Fibroblast of skin of right quadriceps (primary cell): ENCODE measurements at places on chromosomes 1 and 21.
A peak's percentile ranks its signal among the peaks of the same experiment; 100 is the strongest.

GRCh38 chr21:42671778-42672593, 18.6 kb downstream of the PDE9A start:
- no peak for DNase-seq

GRCh38 chr1:180136968-180137356, 17.7 kb upstream of the QSOX1 start:
- no peak for DNase-seq

DNA sequence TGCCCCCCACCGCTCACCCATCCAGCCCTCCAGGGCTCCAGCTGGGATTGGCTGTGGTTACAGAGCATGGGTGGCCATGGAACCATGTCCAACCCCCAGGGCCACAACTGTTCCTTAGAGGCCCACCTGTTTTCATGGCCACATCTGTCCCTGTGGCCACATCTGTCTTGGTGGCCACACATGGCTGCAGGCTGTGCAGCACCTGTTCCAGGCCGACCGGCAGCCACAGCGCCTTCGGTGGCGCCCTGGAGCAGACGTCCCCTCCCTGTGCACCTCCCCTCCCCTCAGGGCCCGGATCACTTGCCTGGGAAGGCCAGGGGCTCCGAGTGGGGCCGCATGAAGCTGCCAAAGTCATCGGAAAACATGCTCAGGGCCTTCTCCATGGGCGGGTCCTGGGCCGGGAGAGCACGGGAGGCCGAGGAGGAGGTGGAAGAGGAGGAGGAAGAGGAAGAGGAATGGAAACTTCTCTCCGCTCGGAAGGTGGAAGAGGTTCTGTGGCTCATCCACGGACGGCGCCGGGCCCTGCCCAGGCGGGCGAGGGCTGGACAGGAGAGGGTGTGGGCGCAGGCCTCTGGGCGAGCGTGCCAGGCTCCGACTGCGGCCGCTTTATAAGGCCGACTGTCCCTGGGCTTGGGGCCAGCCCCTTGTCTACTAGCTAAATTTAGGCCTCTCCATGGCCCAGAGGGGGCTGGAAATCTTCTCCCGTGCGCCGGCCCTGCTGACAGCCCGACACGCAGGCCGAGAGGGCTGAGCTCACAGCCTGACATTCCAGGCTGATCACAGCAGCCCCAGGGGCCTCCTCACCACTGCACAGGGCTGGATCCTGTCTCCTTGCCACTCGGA, at the start of gene HSPB7:
Gene HSPB7, minus strand, starts transcription at position 583 of the 843 bp plus-strand sequence. Its CDS starts 80 bp downstream, at position 503.
- peak; percentile 72 for DNase-seq

DNA sequence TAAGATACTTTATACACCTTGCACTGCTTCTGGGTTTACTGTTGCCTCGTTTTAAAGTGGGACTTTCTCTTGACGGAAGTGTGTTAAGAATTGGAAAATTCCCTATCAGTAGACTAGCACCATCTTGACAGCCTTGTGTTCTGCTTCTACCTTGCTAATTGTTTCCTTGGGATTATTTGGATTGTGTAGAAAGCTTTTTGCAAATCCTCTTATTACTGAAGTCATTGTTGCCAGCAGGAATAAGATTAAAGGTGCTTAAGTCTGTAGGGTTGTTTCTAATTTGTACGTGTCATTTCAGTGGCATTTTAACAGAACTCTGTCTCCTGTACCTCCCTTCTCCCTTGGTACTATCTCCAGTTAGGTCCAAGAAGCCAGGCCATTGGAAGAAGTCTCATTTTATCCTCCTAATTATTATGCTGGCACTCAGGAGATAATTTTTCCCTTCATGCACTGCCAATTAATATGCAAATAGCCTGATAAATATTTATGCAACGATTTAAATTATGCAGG, 107.7 kb downstream of the POU2F1 start:
- DNase-seq: no peak

GRCh38 chr1:21068937-21069336, 107.8 kb downstream of the EIF4G3 start:
- no peak for DNase-seq

DNA sequence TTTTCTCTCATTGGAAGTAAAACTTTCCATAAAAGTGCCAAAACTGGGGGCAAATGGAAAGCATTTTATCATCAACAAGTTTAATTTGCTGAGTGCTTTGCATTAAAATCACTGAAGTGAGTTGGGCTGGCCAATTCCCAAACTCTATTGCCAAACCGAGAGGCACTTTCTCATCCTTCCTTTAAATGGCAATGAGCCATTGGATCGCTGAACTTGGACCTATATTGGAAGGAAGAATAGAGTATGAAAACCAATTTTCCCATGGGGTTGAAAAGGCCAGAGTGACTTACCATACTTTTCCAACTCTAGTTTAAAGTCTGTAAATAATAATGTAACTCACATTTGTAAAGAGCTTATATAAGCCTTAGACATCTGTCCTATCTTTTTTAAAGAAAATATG, 189.1 kb upstream of the C1orf87 start:
- peak; percentile 8 for DNase-seq

DNA sequence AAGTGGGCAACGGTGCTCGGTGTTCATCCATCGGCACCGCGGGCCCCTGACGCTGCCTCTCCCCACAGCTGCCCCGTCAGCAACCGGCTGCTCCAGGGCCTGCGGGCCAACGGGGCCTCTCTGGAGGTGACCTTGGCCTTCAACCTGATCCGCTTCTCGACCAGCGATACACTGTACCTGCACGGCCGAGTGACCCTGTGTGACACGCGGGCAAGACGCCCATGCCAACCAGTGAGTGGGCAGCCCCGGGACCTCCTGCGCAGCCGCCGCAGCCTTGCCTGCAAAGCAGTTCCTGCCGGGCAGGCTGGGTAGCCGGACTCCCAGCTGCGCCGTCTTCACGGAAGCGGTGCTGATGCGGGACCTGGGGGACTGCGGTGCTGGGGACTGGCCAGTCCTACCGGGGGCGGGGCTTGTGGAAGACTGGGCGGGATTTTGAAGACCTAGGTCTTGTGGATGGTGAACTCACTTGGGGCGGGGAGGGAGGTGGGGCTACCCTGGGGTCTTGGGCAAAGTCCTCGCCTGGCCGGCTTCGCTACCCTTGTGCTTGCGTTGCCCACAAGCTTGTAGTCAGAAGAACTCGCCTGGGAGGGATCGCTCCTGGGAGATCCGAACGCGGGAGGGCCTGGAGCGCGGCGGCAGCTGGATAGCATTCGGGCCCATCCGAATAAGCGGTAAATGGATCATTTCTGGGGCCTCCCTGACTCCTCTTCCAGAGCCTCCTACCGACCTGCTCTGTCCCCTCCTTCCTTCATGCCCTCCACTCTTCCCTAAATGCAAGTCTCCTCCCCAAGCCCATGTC, 8.8 kb upstream of the CEP85 start:
- DNase-seq: peak; percentile 13

- DNase-seq: no peak
Measured at GRCh38 chr1:156901590-156901900, 8.0 kb downstream of the PEAR1 start.

- no peak for DNase-seq
Measured at GRCh38 chr1:159040893-159041724, 31.4 kb downstream of the IFI16 start.

DNA sequence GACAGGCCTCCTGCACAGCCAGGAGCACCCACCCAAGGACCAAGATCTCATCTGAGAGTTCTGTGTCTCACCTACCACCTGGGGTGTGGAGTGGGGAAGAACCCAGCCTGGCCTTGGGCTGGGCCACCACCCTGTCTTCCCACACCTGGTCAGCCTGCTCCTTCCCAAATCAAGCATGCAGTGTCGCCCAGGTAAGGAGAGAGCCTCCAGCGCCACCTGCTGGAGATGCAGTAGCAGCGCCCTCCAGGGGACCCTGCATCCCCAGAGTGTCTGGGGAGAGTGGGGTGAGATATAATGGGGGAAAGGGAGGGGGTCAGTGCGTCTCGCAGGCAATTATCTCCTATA, 32.3 kb downstream of the KIAA2013 start:
- peak; percentile 14 for DNase-seq

DNA sequence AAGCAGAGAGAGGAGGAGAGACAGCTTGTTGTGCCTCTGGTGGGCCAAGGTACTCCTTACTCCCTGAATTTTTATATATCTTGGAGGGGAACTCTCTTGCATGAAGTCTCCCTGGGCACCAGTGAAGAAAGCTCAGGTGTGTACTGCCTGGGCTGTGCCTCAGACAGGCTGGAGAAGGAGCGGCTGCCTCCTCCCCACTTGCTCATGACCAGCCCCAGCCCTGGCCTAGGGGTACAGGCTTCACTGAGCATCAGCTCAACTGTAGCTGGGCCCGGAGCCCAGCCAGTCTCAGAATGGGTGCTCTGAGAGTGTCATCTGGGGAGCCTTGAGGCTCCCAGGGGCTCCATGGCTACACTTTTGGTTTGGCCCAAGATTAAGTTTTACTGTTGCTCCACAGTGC, 44.8 kb upstream of the TENT5C start:
- no peak for DNase-seq
